ENCODE measurements at places on chromosomes 7 and 10.

DNA sequence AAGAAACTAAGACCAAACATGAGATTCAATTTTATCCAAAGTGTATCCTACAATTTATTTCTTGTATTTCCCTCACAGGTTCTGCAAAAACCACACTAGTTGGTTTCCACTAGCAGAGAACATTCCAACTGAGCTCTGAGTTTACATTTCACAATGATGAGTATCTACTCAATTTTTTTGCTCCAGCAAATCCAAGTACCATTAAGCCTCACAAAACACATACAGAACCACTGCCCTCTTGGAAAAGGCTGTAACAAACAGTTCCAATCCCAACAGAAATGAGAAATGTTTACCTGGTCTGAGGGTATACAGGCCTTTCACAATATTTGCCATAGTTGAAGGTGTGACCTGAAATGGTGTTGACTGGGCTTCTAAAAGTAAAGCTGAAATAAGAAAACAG, 59.9 kb downstream of the CACUL1 start:
- DNase-seq, result no peak

DNA sequence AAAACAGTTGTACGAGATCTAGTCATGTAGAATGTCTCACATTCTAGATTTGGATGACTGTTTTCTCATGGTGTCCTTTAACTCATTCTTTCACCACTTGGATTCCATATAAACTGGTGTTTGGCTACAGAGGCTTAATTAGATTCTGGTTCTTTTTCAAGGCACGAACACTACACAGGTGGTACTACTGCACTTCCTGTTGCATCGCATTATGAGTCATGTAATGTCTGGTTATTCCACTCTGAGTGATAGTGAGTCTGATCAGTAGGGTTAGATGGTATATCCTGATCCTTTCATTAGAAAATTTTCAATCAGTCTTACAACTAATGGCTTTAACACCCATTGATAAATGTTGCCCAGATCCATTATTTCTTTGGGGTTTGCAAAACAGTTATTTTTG, 11.2 kb upstream of the AKAP9 start:
- DNase-seq, result no peak

DNA sequence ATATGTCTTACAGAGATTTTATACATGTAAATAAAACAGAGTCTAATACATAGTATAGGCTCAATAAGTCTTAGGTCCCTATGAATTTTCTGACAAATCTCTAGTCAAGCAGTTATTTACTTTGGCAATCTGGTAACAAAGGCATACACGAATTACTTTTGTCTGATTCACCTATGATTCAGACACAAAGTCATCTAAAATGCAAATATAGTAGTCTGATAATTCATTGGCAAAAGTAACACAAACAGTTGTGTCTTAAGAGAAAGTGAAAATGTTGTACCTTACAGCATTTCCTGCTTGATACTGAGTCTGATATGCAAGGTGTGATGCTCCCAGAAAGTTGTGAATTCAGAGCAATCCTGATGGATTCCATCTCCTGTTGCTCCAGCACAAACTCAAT, 209.4 kb upstream of the PRSS1 start:
- no peak for DNase-seq

GRCh38 chr10:11605807-11606408, 5.5 kb downstream of the USP6NL start:
- no peak for DNase-seq

- no peak for DNase-seq
Measured at GRCh38 chr10:80471715-80472233, 17.7 kb downstream of the TSPAN14 start.

Data from right forelimb (tissue), 1 donor.